CD4-positive, alpha-beta T cell treated with Interferon alpha-2 for 1 hour (primary cell): ENCODE measurements at places on chromosomes 12 and 14.

GRCh38 chr12:119447618-119448017, 113.1 kb downstream of the CCDC60 start:
- DNase-seq, result no peak

DNA sequence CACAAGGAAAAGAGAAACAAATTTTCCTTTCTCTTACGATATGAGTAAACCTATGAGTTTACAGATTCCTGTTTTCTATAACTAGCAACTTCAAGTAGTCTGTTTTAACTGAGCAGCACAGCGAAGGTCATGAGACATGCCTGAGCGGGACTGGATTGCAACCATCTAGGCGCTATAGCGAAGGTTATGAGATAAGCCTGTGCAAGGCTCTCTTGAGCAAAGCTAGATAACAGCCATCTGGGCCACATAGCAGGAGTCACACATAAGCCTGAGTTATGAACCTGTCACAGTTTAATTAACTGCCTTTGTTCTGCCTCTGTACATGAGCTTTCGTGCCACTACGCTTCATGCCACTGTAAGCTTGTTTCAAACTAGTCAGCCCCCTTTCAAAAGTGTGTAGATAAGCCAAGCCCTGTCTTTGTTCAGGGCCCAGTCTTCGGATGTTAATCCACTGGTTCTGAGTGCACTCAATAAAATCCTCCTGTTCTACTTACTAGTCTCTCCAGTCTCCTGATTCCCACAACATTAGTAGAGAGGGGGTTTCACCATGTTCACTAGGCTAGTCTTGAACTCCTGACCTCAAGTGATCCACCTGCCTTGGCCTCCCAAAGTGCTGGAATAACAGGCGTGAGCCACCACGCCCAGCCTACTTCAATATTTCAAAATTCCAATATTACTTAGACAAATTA, 47.1 kb downstream of the SEC23A start:
- peak; percentile 1 for DNase-seq

GRCh38 chr14:103738166-103738565, 22.6 kb downstream of the ZFYVE21 start:
- no peak for DNase-seq

DNA sequence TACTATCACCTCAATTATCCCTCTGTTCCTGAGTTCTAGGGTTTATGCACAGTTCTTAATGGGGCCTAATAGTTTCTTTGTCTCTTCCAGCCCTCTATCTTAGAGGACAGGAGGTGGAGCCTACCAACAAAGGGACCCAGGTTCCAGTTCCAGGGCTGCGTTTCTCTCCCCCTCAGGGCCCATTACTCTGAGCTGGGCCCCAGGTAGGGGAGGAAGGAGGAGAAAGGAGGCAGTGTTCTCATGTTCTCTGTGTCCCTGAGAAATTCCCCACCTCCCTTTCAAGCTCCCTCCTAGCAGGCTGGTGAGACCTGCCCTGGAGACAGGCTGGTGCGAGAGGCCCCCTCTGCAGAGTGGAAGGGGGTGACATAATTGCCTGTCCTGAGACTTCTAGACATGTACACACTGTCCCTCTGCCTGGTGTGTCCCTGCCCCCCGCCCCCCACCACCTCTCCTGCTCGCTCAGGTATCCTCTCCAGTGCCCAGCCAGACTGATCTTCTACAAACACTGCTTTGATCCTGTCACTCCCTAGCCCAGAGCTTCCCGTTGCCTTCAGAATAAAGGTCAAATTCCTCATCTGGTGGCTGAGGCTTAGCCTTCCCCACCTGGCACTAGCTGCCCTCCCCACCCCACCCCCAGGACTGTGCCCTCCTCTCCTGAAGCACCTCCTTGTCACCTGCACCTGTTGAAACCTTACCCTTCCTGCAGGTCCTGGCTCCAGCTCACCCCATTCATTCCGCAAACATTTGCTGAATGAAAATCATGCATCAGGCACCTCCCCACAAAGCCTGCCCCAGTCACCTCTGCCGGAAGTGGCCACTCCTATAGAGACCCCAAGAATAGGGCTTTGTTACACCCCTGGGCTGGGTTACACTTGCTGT, 21.1 kb upstream of the KRT8 start:
- DNase-seq, result no peak

DNA sequence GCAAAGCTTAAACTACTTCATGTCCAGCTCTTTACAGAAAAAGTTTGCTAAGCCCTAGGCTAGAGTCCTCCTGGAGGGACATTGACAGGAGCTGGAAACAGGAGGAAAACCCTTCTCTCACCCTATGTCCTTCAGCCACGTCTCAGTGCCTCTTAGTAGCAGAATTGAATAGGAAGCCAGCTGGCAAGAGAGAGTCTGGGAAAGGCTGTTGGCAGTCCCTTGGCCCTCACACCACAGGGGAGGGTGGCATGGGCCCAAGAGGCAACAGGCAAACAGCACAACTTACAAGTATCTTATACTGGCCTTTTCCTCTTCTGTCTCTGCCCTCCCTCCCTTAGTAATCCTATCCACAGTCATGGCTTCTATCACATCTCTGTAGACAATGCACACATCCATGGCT, 27.7 kb upstream of the DHRS2 start:
- DNase-seq, result no peak

DNA sequence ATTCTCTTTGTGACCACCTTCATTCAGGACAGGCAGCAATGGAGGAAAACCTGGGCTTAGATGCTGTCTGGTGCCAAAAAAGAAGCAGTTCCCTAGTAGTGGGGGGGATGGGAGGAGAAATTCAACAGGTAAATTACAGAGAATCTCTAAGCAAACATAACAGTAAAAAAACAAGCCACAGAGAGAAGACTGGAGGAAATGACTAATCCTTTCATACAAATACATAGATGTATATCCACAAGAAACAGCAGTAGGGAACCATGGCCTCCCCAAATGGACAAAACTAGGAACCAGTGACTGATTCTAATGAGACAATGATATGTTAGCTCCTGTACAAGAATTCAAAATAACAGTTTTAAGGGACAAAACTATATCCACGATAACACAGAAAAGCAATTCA, 513.0 kb downstream of the NAV3 start:
- no peak for DNase-seq
